ENCODE measurements at places on chromosomes 6 and 20.

- no peak for DNase-seq
Observed at GRCh38 chr6:79586548-79586947, 44.6 kb upstream of the SH3BGRL2 start.

DNA sequence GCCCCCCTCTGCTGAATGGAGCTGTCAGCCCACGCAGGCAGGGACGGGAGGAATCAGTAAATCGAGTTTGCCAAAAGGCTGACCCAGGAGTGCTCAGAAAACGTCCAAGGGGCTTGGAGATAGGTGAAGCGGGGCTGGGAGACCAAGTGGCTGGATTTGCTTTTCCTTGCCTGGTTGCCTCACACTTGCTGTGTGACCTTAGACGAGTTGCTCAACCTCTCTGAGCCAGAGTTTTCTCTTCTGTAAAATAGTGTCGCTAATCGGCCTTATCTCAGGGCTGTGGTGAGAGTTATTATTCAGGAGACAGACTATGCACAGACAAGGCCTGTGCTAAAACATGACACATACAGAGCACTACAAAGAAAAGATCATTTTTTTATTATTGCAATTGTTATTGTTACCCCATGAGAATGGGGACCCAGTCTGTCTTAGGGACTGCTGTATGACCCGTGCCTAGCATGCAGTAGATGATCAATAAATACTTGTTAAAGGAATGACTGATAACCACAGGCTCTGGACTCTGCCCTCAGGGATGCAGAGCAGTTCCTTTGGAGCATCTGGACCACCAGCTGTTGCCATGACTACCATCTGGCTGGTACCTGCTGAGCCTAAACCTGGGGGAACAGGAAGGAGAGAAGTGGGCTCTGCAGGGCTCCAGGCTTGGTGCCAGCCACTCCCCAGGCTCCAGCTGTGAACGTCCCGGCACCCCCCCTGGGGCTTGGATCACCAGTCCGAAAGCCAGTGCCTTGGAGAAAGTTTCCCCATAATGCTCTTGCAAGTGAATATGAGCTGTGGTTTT is 901 bp downstream of the KCNK15 start:
- no peak for DNase-seq

DNA sequence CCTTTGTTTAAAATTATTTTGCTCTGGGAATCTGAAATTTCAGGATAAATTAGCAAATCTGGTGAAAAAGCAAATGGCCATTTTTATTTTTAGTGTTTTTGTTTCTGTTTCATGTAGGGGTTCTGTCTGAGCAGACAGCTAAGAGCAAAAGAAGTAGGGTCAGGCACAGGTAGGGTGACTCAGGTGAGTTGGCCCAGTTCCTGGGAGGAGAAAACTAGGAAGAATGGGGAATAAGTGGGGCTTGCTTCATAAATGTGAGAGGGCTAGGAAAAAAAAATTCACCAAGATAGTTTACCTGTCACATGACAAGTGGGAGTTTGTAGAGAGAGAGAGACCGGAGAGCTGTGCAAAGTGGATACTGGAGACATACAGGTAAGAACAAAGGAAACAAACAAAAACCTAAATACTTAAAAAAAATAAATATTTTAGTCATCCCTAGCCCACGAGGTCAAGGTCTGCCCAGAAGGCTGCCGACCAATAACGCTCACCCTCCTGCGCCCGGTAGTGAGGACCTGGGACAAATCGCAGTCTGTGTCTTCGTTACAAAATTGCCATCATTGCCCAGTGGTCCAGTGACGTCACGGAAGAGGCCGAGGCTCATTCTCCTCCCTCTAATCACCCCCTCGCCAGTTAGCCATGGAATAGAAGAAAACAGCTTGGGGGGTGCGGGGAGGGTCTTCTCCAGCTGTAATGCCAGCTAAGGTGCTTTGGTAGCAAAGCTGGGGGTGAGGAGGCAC is 2.3 kb downstream of the THBD start:
- DNase-seq: no peak

- DNase-seq: no peak
Observed at GRCh38 chr20:25459111-25459830, 51.8 kb downstream of the GINS1 start.

- no peak for DNase-seq
Observed at GRCh38 chr6:17483391-17484016, 90.1 kb downstream of the CAP2 start.

GRCh38 chr6:43180058-43180457 is 1.9 kb upstream of the CUL9 start:
- no peak for DNase-seq

GRCh38 chr6:24775520-24776058 is 852 bp downstream of the GMNN start:
- DNase-seq: no peak

DNA sequence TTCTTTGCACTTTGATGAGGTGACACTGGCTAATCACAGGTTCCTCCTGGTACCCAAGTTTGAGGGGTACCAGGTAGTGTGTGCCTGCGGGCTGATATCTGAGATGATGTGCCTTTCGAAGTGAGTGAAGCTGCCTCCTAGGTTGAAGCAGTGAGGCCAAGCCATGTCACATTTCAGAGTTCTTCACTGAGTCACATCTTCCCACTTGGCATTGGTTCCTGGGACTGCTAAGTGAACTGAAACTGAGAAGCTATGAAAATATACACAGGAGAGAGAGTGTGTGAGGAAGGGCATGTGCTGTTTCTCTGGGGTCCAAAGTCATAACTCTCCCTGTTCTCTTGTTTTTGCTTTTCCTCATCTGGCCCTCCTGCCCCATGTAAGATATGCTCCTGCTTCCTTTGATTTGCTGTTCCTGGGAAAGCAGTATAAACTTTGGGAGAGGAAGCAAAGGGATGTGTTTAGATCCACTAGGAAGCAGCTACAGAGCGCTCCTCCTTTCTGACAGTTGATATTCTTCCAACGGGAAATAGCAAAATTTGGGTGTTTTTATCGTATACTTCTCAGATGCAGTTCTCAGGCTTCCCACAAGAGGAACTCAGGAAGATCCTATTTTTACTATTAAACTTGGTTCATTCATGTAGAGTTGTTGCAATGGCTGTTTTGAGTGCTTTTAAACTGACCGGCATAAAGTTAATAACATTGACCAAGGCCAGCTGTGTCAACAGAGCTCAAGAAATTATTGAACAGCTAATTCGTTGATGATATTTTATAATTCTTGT is 153.7 kb downstream of the MOXD1 start:
- no peak for DNase-seq

- no peak for DNase-seq
Observed at GRCh38 chr20:48448666-48449600, 378.9 kb downstream of the PREX1 start.

GRCh38 chr6:138382498-138383265 is 5.0 kb downstream of the SMIM28 start:
- DNase-seq: no peak

GRCh38 chr6:90676516-90677300 is 89.8 kb upstream of the MAP3K7 start:
- no peak for DNase-seq

GRCh38 chr6:152055517-152055916 is 248.0 kb downstream of the ESR1 start:
- DNase-seq: no peak

All from DND-41 (cell line).